ENCODE measurements at places on chromosomes 5 and 9.
A peak's percentile ranks its signal among the peaks of the same experiment; 100 is the strongest.

- no peak for DNase-seq
Measured at GRCh38 chr5:51404255-51404654, 21.0 kb downstream of the ISL1 start.

GRCh38 chr5:30871196-30871595 lies 322.3 kb upstream of the CDH6 start:
- DNase-seq, result no peak

GRCh38 chr9:99155736-99156135 lies 50.8 kb downstream of the TGFBR1 start:
- DNase-seq, result no peak

DNA sequence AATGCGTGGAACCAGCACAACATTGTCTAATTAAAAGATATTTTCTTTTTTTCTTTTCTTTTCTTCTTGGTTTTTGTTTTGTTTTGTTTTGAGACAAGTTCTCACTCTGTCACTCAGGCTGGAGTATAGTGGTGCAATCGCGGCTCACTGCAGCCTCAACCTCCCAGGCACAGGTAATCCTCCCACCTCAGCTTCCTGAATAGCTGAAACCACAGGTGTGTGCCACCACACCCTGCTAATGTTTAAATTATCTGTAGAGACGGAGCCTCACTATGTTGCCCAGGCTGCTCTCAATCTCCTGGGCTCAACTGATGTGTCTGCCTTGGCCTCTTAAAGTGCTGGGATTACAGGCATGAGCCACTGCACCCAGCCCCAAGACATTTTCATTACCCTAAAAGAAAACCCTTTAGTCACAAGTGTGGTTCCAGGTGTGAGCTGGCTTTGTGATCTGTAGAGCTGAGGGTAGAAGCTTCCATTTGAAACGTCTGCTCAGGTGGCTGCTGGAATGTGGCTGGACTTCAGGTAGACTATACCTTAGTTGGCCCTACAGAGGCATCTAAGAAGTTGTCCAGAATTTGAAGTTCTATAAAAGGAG lies 19.1 kb upstream of the NEK6 start:
- DNase-seq, result no peak

DNA sequence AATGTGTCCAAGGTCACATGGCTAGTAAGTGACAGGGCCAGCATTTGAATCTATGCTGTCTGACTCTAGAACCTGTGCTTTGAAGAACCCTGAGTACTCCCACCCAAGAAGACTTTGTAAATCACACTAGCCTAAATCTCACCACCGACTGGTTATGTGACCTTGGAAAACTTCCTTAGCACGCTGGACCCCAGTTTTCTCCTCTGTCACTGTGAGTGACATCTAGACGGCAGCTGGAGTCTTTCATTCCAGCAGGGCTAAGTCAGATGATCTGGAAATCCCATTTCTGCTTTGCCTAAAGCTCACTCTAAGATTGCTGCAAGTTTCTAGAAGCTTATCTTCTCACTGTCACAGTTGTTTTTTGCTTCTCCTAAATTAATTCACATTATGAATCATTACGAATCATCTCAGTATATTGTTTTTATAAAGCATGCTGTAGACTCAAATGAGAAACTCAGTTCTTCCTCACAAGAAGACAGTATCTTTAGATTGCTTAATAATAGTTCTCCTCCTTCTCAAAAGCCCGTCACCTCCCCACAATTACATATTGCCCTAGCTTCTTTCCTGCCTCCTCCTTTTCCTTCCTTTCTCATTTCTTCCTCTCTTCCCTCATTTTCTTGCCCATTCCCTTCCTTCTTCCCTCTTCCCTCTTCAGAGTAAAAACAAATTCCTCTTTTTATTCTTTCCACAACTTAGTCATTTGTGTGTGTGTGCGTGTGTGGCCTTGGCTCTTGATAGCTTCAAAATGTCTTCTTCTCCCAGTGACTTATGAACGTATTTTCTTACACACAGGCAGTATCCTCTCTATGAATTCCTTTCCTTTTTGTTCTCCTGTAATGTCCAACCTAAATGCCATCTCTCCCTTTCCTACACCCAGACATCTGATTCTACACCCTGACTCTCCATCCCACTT lies 16.8 kb downstream of the ALDOB start:
- DNase-seq, result no peak

- DNase-seq, result no peak
Measured at GRCh38 chr9:105052346-105052745, 124.4 kb upstream of the ABCA1 start.

- no peak for DNase-seq
Measured at GRCh38 chr9:71001780-71002386, 119.5 kb downstream of the TRPM3 start.

DNA sequence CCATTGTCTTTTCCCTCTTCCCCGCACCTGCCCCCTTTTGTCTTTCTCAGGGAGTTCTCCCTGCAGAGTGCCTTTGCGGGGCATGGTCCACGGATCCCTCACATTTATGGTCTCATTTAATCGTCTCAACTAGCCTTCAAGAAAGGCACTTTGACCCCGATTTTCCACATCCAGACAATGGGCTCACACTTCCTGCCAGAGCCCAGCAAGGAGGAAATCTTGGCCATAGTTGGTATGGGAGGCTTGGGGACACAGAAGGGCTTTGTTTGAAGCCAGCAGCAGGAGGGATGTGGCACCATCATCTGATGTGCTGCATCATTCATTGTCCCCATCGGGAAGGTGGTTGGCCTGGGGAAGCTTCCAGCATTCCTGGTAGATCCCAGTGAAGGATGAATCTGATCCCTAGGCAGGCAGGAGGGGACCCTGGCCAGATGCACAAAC lies 24.9 kb downstream of the GSN start:
- DNase-seq, result no peak

- DNase-seq, result peak; percentile 8
Measured at GRCh38 chr9:137447722-137448601, 6.8 kb upstream of the ENTPD8 start.

- no peak for DNase-seq
Measured at GRCh38 chr5:10633271-10634049, 69.6 kb downstream of the ANKRD33B start.

- DNase-seq, result no peak
Measured at GRCh38 chr5:157029457-157029856, 29.5 kb downstream of the HAVCR1 start.

DNA sequence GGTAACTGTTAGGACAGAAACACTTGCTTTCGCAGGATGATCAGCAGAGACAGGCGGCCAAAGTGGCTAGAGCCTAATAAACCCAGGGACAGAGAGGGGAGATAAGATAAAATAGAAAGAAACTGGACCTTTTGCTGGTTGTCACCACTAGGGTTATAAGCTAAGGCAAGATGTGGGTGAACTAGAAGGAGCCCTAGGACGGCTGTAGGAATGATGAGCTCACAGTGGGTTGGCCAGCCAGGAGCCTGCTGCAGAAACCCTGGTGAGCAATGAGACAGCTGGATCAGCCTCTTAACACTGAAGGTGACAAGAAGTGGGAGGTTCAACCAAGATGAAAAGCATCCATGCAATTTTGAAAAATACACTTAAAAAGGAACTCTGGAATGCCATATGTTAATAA lies 13.5 kb downstream of the CTNND2 start:
- DNase-seq, result no peak

DNA sequence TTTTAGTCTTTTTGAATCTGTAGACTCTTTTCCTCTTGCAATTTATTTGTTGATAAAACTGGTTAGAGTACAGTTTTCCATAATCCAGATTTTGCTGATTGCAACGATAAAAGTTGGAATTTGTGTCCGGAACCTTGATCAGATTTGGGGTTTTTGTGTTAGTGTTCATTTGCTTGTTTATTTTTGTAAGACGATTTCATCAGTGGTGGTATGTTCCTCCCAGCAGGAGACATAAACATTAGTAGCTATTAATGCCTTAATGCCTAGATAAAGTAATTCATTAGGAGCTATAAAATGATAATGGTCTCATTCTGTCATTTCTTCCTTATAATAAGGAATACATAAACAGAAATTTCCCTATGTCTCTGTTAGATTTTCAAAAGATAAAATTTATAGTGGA lies 21.3 kb downstream of the RPS6 start:
- DNase-seq, result no peak

DNA sequence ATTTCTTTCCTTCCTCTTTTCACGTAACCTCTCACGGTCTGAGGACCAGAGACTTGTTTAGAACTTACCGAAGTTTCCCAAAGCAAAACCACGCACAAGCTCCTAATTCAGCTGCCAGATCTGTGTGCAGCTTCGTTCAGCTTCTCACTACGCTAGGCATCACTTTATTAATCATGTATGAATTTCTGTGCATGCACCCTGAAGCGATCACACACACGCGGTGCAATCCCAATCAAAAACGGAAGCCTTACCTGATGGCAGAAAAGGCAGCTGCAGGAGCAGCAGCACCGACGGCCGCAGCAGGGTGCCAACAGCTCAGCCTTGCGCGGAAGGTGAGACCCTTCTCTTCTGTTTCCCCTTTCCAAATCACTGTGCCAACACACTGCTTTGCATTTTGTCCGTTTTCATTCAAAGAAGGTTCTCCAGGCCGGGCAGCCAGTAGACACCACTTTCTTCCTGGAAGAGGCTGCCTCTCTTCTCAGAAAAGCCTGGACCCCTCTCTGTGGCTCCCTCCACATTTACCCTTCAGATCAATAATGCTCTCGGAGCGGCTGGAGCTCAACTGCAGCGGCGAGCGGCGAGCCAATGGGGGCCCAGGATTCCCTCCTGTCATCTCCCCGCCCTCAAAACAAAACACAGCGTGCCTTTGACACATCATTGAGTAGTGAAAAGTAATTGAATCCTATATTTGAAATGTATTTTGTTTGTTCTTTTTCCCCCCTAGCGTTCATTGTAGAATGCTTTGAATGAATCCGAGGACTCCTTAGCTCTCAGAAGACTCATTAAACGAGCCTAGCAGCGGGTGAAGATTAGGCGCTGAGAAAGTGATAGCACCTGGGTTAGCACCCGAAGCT lies at the start of gene CDH12:
Gene CDH12, minus strand, starts transcription at position 538 of the 854 bp plus-strand sequence.
- DNase-seq, result peak; percentile 58

DNA sequence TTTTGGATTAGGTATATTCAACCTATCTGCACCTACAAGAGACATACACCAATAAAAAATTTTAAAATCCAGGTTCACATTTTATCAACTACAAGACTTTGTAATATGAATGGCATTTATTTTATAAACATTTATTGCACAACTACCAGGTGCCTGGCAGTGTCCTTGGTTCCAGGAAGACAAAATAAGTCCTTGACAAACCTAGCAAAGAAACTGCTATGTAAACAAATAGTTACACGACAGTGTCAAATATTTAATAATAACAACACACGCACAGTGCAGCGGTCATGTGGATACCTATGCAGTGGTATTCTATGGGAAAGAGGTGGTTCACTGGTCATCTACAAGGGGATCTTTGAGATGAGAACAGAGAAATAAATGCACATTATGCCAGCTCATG lies 120.7 kb downstream of the MYO10 start:
- DNase-seq, result no peak

GRCh38 chr9:69223605-69224004 lies 49.5 kb downstream of the TJP2 start:
- DNase-seq, result no peak

- DNase-seq, result no peak
Measured at GRCh38 chr9:129405089-129405826, 215.6 kb downstream of the C9orf50 start.

- DNase-seq, result no peak
Measured at GRCh38 chr5:25056836-25057235, 412.1 kb upstream of the CDH10 start.

DNA sequence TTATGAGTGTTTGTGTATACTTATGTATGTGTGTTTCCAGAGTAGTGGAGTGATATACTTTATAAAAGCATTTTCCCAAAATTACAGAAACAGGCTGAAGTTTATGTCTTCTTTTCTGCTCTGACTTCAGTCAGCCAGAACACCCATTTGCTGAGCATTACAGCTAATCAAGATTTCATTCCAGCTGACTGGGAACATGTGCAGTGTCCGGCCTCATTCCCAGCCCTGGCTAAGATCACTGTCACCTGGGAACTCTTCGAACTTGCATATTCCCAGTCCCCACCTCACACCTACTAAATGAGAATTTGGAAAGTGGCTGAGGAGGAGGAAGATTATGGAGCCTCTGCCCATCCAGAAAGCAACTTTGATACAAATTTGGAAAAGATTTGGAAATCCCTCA lies 90.8 kb upstream of the PRRC1 start:
- no peak for DNase-seq

DNA sequence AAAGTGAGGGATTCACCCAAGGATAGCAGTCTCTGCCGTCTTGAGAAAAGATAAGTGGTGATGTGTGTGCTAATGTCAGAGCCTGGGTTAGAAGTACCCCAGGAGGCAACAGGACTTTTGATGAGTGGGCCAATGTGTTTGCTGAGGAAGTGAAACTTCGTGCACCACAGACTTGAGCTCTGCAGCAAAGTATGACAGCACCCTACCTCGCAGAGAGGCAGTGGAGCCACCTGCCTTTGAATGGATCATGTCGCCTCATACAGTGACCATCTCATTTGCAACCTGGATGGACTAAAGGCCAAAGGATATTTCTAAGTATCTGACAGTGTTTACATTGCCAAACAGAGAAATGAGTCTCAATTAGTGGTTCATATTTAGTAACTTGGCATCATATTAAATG lies 593.9 kb upstream of the GRAMD2B start:
- DNase-seq, result no peak

GRCh38 chr5:149537374-149537975 lies 13.8 kb downstream of the CSNK1A1 start:
- no peak for DNase-seq

DNA sequence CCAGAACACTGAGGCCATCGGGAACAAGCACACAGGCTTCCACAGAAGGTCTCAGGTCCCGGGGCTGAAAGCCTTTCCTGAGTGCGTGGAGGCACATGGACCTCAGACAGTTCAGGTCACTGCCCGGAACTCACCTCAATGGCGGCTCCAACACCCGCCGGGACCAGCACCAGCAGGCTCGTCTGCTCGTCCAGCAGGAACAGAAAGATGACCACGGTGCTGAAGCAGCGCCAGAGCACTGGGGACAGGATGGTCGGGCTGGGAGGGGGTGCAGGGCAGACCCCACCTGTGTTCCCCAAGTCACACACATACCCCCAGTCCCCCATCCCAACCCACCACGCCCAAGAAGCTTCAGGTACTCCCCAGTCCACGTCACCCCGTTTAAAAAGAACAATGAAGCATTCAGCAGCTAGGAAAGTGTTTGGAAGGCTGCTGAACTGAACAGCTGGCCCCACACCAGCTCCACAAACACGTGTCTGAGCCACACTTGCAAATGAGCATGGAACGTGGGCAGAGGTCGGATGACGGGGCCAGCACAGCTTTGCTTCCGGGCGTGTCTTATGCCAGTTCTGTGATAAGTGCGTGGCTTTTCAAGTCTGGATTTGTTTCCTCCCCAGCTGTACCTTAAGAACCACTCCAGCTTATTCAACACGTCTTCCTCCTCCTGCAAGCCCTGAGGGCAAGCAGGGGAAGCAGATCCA lies 14.6 kb downstream of the CLPTM1L start:
- no peak for DNase-seq

DNA sequence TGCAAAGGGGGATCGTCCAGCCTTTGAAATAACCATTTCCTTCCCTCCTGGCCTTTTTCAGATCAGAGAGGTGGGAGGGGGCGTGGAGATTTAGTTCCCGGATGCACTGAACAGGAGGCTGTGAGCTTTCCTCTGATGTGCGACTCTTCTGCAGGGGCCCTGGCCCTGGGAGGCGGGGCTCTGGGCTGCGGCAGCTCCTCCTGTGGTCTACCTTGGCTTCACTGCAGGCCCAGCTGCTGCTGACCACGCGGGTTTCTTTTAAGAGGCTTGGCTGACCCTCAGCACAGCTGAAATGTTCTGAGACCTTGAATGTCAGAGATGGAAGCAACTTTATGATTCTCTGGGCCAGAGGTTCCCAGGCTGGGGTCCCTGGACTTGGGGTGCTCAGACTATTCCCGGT lies 27.0 kb upstream of the COL15A1 start:
- peak; percentile 62 for DNase-seq

Measured in right kidney (tissue), 9 donors.